Left ventricle myocardium inferior (tissue), 1 donor: ENCODE measurements at places on chromosomes 3 and 15. TPM values are rescaled to one million over a fixed set of nuclear protein-coding genes. Genes with fewer than 3 reads are reported as not detected.

DNA sequence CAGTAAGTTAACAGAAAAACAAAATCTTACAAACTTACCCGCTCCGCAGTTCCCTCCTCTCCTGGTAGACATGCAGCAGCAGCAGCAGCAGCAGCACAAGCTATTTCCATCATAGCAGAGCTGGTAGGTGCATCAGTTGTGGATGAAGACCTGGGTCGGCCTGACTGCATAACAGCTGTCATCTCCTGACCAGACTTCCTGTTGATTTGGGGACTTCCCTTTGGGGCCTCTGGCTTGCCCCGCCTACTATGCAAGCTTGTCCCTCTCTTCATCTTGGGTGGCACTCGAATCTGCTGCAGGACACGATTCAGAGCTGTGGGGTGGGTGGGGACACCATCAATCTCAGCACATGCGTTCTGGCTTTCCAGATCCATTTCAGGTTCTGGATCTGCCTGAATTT, 65.7 kb downstream of the TMCC1 start:
- no peak for DNase-seq

The GABRA5 gene
- total RNA-seq = not detected

The DBR1 gene
- 7.9 TPM for total RNA-seq

The SUCNR1 gene
- 0.30 TPM for total RNA-seq
